Stimulated activated CD8-positive, alpha-beta memory T cell treated with anti-CD3 and anti-CD28 coated beads, Interleukin-7, amount 100 ng/mL, for 4 hours (primary cell): ENCODE measurements at places on chromosomes 2 and 18.

DNA sequence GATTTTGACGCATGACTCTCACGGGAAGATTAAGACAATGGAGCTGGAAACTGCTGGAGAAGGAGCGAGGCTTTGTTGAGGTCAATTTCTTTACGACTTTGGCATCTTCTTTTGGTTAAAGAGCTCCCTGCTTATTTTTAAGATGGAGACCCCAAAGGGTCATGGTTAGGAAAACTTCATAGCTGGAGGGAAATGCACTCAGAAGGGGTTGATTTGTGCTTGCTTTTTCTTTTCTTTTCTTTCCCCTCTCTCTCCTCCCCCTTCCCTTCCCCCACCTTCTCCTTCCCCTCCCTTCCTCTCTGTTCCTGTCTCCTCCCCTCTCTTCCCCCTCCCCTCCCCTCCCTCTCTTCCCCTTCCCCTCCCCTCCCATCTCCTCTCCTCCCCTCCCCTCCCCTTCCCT is 79.0 kb downstream of the TNP1 start:
- no peak for DNase-seq

DNA sequence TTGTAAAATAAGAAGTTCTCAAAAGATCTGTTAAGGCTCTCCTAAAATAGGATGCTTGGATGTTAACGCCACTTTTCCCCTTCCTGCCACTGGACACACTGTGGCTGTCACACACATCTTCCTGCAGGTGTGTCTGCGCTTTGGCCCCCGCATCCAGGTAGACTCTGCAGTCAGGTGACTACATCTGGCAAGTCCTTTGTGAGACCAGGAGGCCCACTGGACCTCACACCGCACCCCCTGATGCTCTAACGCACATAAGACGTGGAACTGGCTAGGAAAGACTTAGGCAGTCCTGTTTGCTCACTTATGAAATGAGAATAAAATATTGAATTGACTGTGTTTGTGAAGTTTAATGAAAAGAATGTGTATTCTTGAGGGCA is 67.6 kb upstream of the PXDN start:
- DNase-seq = no peak

- DNase-seq = no peak
Observed at GRCh38 chr2:50591642-50592041, 440.3 kb downstream of the NRXN1 start.

- DNase-seq = no peak
Observed at GRCh38 chr2:62800618-62801017, 95.1 kb downstream of the EHBP1 start.

- no peak for DNase-seq
Observed at GRCh38 chr2:85187069-85187468, 53.9 kb downstream of the TCF7L1 start.
